ENCODE measurements at places on chromosomes 4 and X.

DNA sequence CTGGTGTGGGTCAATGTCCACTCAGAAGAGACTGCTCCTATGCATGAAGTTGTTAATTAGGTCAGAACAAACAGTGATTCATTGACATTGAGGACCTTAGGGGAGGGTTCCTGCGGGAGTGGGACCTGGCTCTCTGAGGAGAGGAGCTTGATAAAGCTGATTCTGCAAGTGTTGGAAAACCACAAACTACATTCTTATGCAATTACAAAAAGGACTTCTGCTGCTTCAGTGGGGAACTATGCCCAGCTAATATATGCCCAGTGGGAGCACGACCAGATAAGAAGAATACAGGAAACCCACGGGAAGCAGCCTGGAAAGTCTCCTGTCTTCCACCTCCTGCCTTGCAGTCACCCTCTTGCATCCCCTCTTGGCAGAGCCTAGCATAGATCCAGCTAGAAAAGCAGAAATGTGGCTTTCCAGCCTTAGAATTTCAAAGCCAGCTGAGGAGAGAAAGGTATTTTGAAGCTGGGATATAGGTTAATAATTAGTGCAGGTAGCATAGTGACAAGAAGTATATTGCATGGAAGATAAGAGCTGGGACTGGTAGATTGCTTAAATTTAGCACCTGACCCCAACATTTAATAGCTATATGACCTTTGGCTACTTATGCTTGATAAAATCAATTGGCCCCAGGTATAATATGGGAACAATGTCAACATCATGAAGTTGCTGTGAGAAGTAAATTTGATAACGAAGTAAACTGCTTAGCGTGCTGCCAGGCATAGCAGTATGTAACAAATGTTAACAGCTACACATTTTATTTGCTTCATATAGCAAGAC lies 34.9 kb upstream of the UGT8 start:
- no peak for DNase-seq

GRCh38 chr4:70714079-70714887 lies 7.5 kb upstream of the RUFY3 start:
- DNase-seq = no peak

- DNase-seq = no peak
These were observed 1.1 kb downstream of the HSPA4L start for GRCh38 chr4:127783026-127783769.

DNA sequence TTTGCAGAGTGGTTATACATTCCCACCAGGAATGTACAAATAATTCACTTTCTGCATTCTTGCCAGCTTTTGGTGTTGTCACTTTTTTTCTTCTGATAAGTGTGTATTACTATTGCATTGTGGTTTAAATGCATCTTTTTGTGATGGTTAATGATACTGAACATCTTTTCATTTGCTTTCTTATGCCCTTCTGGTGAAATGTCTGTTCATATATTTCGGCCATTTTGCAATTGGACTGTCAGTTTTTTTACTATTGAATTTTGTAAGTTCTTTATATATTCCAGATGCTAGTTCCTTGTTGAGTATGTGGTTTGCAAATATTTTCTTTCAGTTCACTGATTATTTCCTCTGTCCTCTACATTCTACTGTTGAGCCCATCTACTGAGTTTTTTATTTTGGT lies 19.4 kb upstream of the BMP2K start:
- DNase-seq = no peak

Data from stimulated activated CD8-positive, alpha-beta memory T cell treated with anti-CD3 and anti-CD28 coated beads, Interleukin-2, amount 100 ng/mL, for 1 hour (primary cell).